ENCODE measurements at places on chromosomes 3 and 15. TPM values are rescaled to one million over a fixed set of nuclear protein-coding genes. Genes with fewer than 3 reads are reported as not detected.

Gene SNTN
- total RNA-seq = not detected

Gene TRPM1
- total RNA-seq = not detected

Gene OXNAD1
- 7.5 TPM for total RNA-seq

Gene TMEM207
- total RNA-seq = not detected

Gene SLC28A2
- total RNA-seq = not detected

Gene CLRN1
- total RNA-seq = not detected

Gene HRH1
- 8.0 TPM for total RNA-seq

Gene PLA2G4D
- total RNA-seq = not detected

Gene LRRC57
- 12.6 TPM for total RNA-seq

Gene RBP2
- not detected for total RNA-seq

Gene SLC22A14
- total RNA-seq = 0.03 TPM

Gene MED12L
- total RNA-seq = 0.39 TPM

Gene ACTRT3
- total RNA-seq = 2.5 TPM

Gene KCNAB1
- not detected for total RNA-seq

Gene CPLX3
- 0.05 TPM for total RNA-seq
